COR-L47 (cell line): ENCODE measurements at places on chromosomes 3 and 15.

DNA sequence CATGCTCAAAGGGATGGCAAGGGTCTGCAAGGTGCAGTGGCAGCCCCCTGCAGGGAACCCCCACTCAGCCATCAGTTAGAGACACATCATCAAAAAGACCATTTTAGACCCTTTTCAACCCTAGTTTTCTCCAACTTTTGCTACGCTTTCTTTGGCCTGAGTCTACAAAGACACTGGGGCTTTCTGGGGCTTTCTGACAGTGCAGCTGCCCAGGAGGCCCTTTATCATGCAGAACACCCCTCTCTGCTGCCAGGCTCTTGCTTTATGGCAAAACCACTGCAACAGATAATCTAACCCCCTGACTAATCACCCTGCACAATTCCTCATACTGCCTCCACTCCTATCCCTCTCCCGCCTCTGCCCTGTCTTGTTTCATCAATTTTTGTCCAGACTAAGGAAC is 2.4 kb downstream of the NMNAT3 start:
- DNase-seq: no peak

DNA sequence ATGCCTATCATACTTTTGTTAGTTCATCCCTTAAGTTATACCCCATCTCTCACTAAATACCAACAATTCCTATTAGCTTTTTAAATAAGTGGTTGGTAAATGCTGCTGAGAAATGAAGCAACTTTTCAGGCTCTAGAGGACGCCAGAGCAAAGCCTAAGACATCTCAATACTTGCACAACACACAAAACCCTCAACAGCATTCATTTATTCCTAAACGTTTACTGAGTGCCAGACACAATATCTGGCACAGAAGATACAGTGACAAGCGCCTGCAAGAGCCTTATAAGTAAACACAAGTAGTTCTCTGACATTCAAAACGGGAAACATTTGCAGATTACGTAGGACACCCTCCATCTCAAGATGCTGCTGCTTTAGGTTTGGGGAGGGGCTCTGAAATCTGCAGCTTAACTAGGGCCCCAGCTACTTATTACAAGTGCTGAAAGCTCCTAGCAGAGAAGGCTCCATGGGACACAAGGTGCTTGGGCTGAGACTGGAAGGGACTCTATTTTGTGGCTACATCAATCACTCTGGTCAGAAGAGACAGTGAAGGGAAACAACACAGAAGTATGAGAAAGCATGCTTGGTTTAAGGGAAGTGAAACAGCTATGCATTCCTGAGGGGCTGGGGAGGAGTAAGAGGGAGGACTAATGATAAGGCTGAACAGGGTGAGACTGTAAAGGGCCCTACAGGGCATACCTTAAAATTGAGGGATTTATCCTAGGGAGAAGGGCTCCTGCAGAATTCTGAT is 311.3 kb downstream of the PLCL2 start:
- DNase-seq: no peak

GRCh38 chr15:64460206-64460723 is at the start of gene ZNF609:
TSS of gene ZNF609 (plus strand) at chr15:64460578. CDS start at chr15:64499420, 38,842 bp downstream.
- DNase-seq: peak; percentile 93

GRCh38 chr15:69311319-69311721 is 12.6 kb downstream of the PAQR5 start:
- no peak for DNase-seq

DNA sequence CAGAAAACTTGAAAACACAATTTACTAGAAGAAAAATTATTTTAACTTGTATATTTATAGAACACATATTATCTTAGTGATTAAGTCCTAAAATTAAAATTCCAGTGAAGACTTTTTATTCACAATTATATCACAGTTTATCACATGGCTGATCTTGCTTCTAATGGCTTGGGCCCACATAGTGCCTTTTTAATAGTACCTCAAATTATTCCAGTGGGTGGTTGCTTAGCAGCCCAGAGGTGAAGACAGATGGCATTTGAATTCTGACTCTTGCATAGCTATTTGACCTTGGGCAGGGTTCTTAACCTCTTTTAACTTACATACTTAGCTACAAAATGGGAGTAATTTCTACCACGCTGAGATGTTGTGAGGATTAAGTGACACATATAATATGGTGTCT is 214.7 kb upstream of the SGO1 start:
- no peak for DNase-seq

DNA sequence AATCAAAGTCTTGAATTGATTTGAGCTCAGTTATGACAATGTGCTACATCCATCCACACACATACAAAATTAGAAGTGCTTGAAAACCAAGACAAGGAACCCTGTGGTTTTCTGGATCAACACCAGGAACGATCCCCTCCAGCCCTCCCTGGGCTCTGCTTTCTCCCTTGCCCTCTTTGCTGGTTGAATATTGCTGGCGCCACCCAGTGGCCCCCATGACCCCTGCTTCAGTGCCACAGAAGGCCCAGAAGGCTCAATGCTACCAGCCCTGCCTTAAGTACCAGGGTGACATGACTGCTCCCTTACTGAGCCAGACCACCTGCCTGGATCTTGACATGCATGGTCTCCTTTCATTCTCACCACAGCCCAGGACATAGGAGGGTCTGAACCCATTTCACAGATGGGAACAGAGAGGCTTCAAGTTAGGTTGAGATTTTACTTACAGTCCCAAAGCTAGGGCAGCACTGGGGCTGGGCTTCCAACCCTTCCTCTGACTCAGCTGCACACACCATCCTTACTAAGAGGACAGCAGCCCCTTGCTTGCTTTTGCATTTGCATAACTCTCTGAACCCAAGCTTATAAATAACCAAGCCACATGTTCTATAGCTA is 15.0 kb downstream of the IL12A start:
- peak; percentile 66 for DNase-seq

DNA sequence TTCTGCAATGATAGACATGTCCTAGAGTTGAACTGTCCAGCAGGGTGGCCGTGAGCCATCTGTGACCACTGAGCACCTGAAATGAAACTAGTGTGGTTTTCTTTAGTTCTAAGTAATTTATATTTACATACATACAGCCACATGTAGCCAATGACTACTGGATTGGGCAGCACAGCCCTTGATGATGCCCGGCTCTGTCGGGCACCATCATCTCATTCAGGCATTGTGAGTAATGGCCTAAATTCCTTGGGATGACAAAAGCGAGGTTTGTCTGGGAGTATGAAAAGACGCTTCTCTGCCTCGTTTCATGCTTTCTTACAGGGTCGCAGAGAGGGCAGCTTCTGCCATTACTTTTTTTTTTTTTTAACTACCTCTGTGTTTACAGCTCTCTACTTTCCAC is 251.9 kb upstream of the HES1 start:
- DNase-seq: no peak

GRCh38 chr15:37536967-37537605 is 397.4 kb upstream of the TMCO5A start:
- no peak for DNase-seq

GRCh38 chr3:107765524-107765923 is 242.8 kb downstream of the BBX start:
- no peak for DNase-seq

GRCh38 chr3:78941587-78941986 is 826.2 kb downstream of the ROBO1 start:
- no peak for DNase-seq

DNA sequence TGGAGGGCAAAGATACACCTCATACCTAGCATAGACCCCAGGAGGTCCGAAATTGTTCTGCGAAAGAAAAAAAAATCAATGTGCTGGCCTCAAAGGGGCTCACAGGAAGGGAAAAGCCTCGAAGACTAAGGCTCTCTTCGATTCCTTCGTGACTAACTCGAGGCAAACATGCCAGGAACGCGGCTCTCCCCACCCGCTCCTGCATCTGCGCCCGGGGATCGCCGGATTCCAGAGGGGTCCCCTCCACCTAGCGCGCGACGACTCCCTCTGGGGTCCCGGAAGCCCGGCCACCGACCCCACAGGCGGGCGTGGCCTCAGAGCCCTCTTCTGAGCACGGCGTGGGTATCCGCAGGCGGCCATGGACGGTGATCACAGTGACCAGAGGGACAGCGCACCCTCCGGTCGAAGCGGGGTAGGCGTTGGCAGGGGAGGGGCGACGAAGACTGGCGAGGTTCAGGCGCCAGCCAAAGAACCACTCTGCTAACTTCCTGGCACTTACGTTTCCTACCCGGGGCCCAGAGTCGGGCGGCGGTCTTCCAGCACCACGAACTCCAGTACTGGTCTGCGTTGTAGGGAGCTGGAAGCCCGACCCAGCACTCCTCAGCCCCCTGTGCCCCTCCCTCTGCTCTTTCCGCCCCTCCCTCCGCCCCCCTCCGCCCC is 515 bp upstream of the EIF3J start:
- peak; percentile 95 for DNase-seq

- no peak for DNase-seq
Observed at GRCh38 chr3:28243424-28244106, 2.1 kb downstream of the CMC1 start.

- DNase-seq: no peak
Observed at GRCh38 chr3:73405853-73406252, 218.9 kb downstream of the PDZRN3 start.
